ENCODE measurements at places on chromosomes 11 and 22.
A peak's percentile ranks its signal among the peaks of the same experiment; 100 is the strongest.

DNA sequence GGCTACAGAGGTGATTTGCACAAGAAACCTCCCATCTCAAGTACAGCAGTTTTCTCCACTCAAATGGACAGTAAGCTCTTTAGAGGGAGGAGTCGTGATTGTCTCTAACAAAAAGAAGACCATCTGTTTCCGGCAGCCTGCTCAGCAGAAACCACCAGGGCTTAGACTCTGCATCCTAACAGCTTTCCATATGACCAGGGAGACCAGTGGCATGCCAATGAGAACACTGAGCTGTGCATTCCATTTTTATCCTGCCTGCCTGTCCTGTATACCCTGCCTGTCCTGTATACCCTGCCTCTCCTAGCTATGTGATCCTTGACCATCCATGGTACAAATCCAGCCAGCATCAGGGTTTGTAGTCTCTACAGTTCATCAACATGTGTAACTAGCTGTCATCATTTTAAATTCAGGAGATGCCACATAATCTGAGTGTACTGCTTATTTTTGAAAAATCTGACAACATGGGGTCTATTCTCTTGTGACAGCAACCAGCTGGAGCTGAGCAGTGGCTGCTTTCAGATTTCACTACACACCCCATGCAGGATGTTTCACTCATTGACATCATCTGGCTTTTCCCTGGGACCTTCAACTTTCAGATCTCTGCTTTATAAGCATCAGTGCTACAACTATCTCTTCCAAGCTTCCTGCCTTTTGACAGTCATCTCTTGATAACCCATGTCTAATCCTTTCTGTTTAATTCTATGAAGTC, 50.5 kb upstream of the POU2AF2 start:
- DNase-seq: no peak

DNA sequence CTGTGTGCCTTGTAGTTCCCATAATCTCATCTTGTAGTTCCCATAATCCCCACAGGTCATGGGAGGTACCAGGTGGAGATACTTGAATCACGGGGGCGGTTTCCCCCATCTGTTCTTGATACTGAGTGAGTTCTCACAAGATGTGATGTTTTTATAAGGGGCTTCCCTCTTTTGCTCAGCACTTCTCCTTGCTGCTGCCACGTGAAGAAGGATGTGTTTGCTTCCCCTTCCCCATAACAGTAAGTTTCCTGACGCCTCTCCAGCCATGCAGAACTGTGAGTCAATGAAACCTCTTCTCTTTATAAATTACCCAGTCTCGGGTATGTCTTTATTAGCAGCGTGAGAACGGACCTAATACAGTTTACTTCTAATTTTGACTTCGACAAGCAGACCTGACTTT, 14.0 kb upstream of the SMIM38 start:
- DNase-seq: no peak

DNA sequence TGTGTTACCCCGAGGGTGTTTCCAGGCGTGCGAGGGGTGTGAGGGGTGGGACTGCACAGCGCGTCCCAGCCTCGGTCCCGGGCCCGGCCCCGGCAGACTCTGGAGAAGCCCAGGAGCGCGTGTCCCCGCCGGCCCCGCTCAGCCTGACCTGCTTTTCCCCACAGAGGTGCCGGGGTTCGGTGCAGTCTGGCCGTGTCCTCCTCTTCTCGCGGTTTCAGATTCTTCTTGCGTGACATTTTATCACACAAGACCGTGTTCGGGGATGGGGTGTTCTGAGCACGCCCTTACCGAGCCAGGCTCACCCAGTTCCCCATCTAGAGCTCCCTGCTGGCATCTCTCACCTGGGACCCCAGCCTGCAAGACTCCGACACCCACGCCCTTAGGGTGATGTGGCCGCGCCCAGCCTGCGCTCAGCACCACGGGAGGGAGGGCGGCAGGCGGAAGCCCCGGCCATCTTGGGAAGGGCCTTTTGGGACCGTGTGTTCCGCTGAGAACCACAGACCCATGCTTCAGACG, 775.6 kb downstream of the BRD1 start:
- DNase-seq: peak; percentile 15

- DNase-seq: no peak
Observed at GRCh38 chr11:12449961-12450715, 72.8 kb downstream of the PARVA start.

GRCh38 chr22:37169406-37169805, 18.6 kb downstream of the C1QTNF6 start:
- no peak for DNase-seq

DNA sequence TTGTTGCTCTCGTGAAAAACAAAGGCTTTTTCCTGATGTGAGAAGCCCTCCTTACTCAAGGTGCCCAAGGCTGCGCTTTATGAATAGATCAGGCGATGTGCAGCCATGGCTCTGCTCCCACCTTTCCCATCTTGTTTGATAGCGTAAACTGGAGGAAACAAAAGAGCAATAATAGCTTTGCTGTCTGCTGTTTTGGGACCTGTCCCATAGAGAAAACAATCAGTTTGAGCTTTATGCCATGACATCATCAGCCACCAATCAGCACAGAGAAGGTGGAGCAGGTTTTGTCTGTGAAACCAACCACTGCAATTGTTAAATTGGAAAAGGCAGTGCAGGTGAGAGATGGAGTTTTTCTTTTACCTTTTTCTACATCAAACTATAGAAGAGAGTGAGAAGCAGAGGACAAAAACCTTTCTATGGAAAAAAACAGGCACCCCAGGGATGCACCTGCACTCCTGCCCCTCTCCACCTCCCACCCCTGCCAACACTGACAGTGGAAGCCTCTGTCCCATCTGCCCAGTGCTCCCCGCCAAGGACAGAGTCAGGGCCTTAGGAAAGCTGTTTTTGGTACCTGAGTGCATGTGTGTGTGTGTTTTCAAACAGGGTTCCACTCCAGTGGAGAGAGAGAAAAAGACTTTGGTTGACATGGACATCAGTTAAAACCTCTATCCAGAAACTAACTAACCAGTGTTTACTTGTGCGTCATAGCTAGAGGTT, 80.7 kb downstream of the MICAL3 start:
- DNase-seq: no peak
